ENCODE measurements at places on chromosomes 5 and 9. TPM values are rescaled to one million over a fixed set of nuclear protein-coding genes. Genes with fewer than 3 reads are reported as not detected.
A peak's percentile ranks its signal among the peaks of the same experiment; 100 is the strongest.

- no peak overlapping the region for H3K27ac ChIP-seq
- H3K4me1 ChIP-seq, result peaks cover 4% of the 10 kb centered on the region
- H3K27me3 ChIP-seq, result no peaks in the 10 kb centered on the region
- H3K36me3 ChIP-seq, result no peaks in the 10 kb centered on the region
- no peak overlapping the region for H3K4me3 ChIP-seq
These were observed 362.9 kb downstream of the ARRDC3 start for GRCh38 chr5:91020065-91020800.

ECM2 gene
- polyA plus RNA-seq, result 9.8 TPM

GRCh38 chr5:67133776-67134175 is 62.8 kb downstream of the CD180 start:
- no peak overlapping the region for H3K27ac ChIP-seq
- no peaks in the 10 kb centered on the region for H3K4me1 ChIP-seq
- DNase-seq, result no peak
- H3K36me3 ChIP-seq, result peaks cover 25% of the 10 kb centered on the region

GRCh38 chr5:19734776-19735175 is 253.2 kb downstream of the CDH18 start:
- no peak overlapping the region for H3K27ac ChIP-seq
- H3K27me3 ChIP-seq, result no peaks in the 10 kb centered on the region
- no peaks in the 10 kb centered on the region for H3K36me3 ChIP-seq
- no peak overlapping the region for H3K4me3 ChIP-seq

TAS2R1 gene
- polyA plus RNA-seq, result not detected

NTRK2 gene
- 1.2 TPM for polyA plus RNA-seq

DNA sequence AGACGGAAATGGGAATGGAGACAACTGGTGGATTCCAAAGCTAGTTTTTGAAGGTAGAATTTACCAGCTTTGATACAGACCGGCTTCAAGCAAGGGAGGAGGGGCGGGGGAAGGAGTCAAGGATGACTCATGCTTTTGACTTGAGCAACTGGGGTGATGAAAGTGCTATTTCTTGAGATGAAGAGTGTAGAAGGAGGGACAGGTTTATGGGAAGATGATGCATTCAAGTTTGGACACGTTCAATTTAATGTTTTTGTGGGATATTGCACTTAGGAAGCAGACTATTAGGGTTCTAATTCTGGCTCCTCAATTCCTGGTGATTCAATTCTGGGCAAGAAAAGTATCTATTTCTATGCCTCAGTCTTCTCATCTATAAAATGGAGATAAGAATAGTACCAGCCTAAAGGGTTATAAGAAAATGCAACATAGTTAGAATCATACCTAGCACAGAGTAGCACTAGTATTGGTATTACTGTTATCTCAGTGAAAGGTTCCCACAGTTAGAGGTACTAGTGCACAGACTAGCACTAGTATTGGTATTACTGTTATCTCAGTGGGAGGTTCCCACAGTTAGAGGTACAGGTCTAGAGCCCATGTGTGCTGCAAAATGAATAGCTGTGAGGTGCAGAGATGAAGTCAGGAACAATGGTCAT is 4.6 kb downstream of the NIPAL4 start:
- H3K4me1 ChIP-seq, result no peaks in the 10 kb centered on the region
- no peak overlapping the region for H3K4me3 ChIP-seq
- peak; percentile 32 for DNase-seq

DNA sequence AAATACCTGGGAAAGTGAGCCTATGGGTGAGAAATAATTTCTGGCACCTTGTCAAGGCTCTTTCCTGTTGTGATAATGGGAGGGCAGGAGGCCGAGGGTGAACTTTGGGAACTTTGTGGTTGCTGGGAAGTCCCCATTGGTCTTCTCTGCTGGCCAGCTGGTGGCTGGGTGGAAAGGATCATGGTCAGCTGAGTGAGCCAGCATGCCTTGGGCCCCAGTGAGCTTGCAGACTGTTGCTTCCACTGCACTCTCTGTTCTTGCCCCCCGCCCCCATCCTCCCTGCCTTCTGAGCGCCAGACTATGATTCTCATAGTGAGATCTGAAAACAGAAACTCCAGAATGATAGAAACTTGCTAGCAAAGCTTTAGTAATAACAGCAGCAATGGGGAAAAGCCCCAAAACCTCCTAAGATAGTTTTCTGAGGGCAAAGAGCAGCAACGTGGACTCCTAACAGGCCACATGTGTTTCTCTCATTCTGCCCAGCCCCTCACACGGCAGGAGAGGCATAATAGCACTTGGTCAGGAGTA is 139.2 kb upstream of the SMARCA2 start:
- DNase-seq, result no peak
- H3K4me3 ChIP-seq, result no peak overlapping the region
- no peaks in the 10 kb centered on the region for H3K27me3 ChIP-seq
- no peak overlapping the region for H3K27ac ChIP-seq

- peak; percentile 88 for DNase-seq
- peak overlapping the region; percentile 45 for H3K27ac ChIP-seq
- H3K36me3 ChIP-seq, result no peaks in the 10 kb centered on the region
- no peaks in the 10 kb centered on the region for H3K27me3 ChIP-seq
- peaks cover 48% of the 10 kb centered on the region for H3K4me1 ChIP-seq
These were observed 125.0 kb upstream of the SLC12A2 start for GRCh38 chr5:127958421-127959011.

GRCh38 chr5:66469684-66470083 is 126.5 kb upstream of the MAST4 start:
- no peak overlapping the region for H3K27ac ChIP-seq
- H3K4me3 ChIP-seq, result no peak overlapping the region
- no peak for DNase-seq
- no peaks in the 10 kb centered on the region for H3K4me1 ChIP-seq
- no peaks in the 10 kb centered on the region for H3K27me3 ChIP-seq

GRCh38 chr5:133993185-133993936 is 11.4 kb downstream of the VDAC1 start:
- peaks cover 34% of the 10 kb centered on the region for H3K4me1 ChIP-seq
- peaks cover 34% of the 10 kb centered on the region for H3K36me3 ChIP-seq
- H3K27ac ChIP-seq, result no peak overlapping the region
- no peak overlapping the region for H3K4me3 ChIP-seq
- H3K27me3 ChIP-seq, result no peaks in the 10 kb centered on the region

DNA sequence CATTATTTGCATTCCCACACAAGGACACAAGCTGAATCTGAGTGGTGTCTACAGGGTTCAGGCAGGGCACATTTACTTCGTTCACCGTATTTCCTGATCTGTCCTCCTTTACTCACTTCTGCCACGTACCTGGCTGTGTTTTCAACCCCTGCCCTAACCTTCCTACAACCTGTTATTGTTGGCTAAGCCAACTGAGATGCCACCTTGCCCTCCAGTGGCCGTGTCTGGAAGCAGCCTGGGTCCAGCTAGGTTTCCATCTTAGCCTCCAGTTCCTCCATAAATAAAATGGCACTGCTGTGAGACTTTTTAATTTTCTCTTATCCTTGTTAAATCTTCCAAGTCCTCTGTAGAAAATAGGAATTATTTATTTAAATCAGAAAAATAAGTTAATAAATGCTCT is 64.8 kb downstream of the ATP10B start:
- H3K4me1 ChIP-seq, result peaks cover 8% of the 10 kb centered on the region
- no peaks in the 10 kb centered on the region for H3K36me3 ChIP-seq
- no peak overlapping the region for H3K27ac ChIP-seq
- H3K27me3 ChIP-seq, result no peaks in the 10 kb centered on the region
- peak; percentile 73 for DNase-seq
- H3K4me3 ChIP-seq, result no peak overlapping the region

DNA sequence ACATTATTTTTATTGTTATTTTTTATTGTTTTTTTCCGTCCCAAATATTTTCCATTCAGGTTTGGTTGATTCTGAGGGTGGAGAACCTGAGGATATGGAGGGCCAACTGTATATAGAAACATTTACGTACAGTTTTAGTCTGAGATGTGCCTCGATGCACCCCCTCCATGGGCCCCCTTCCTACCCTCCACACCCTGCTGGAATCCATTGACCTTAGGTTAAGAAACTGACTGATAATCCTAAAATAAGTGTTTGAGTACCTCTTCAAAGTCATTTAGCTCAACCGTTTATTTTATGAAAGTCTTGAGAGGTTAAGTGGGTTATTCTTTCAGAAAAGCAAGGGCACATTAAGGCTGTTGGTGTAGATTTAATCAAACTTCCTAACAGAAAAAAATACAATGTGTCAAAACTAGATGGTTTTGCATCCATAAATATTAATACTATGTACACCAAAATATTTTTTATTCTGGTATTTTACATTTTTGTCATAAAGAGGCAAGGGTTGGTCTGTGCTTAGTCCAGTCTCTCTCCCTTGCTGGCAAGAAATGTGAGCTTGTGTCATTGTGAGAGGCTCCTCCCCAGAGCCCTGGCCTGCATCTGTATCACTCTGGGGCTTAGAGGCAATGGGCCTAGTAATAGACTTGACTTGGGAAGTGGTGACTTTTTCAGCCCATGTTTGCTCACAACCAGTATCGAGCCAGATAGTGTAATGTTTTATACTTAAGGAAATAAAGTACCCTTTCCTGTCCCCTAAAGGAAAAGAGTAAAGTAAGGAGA is 15.7 kb downstream of the MTRR start:
- no peak for DNase-seq
- H3K4me1 ChIP-seq, result peaks cover 2% of the 10 kb centered on the region

WDR38 gene
- not detected for polyA plus RNA-seq

GRCh38 chr5:2563046-2563445 is 188.4 kb downstream of the IRX2 start:
- no peak overlapping the region for H3K27ac ChIP-seq
- no peaks in the 10 kb centered on the region for H3K36me3 ChIP-seq
- no peak for DNase-seq
- no peak overlapping the region for H3K4me3 ChIP-seq
- no peaks in the 10 kb centered on the region for H3K27me3 ChIP-seq
